ENCODE measurements at places on chromosomes 7 and 10.
A peak's percentile ranks its signal among the peaks of the same experiment; 100 is the strongest.

DNA sequence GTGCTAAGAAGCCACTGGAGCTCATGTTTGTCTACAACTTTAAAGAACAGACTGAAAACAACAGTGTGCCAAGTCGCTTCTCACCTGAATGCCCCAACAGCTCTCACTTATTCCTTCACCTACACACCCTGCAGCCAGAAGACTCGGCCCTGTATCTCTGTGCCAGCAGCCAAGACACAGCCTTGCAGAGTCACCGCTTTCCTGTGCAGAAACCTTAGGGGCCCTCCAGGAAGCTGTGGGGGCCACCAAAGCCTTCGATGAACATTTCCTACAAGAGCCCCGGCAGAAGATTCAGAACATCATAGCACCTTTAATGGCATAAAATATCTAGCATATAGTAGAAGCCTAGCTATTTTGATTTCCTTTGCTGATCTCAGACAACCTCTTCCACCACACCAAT is 88.0 kb upstream of the PRSS58 start:
- DNase-seq: peak; percentile 48

- no peak for DNase-seq
Measured at GRCh38 chr10:5091196-5091595, 3.0 kb upstream of the AKR1C3 start.

- DNase-seq: peak; percentile 18
Measured at GRCh38 chr10:88066876-88067275, 203.5 kb downstream of the PTEN start.

DNA sequence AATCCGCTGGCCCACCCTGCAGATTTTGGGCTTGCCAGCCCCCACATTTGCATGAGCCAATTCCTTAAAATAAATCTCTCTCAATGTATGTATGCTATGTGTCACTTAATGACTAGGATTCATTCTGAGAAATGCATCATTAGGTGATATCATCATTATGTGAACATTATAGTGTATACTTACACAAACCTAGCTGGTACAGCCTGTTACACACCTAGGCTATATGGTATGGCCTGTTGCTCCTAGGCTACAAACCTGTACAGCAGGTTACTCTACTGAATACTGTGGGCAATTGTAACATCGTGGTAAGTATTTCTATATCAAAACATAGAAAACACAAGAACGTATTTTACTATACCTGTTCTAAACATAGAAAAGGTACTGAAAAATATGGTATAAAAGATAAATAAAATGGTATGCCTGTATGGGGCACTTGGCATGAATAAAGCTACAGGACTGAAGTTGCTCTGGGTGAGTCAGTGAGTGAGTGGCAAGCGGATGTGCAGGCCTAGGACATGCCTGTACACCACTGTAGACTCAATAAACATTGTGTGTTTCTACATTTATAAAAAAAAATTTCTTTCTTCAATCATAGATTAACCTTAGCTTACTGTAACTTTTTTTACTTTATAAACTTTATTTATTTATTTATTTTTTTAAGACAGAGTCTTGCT is 135.9 kb downstream of the ABCA13 start:
- no peak for DNase-seq

GRCh38 chr10:33086100-33086499 is 128.1 kb upstream of the ITGB1 start:
- no peak for DNase-seq

DNA sequence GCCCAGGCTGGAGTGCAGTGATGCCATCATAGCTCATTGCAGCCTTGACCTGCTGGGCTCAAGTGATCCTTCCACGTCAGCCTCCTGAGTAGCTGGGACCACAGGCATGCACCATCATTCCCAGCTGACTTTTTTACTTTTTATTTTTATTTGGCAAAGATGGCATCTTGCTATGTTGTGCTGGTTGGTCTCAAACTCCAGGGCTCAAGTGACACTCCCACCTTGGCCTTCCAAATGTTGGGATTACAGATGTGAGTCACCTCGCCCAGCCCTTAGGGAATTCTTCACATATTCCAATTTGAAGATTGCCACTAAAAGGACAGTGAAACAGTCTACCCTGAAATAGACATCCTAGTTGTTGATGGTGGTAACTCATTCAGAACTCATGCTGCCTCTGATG is 27.7 kb downstream of the SUGCT start:
- DNase-seq: no peak
